ENCODE measurements at places on chromosomes 11 and 22.

- no peak for DNase-seq
Observed at GRCh38 chr22:17132112-17132511, 11.0 kb upstream of the TMEM121B start.

GRCh38 chr22:48629631-48630432 is 1197.8 kb downstream of the BRD1 start:
- DNase-seq, result no peak

- DNase-seq, result no peak
Observed at GRCh38 chr11:13955971-13956421, 6.5 kb upstream of the SPON1 start.

DNA sequence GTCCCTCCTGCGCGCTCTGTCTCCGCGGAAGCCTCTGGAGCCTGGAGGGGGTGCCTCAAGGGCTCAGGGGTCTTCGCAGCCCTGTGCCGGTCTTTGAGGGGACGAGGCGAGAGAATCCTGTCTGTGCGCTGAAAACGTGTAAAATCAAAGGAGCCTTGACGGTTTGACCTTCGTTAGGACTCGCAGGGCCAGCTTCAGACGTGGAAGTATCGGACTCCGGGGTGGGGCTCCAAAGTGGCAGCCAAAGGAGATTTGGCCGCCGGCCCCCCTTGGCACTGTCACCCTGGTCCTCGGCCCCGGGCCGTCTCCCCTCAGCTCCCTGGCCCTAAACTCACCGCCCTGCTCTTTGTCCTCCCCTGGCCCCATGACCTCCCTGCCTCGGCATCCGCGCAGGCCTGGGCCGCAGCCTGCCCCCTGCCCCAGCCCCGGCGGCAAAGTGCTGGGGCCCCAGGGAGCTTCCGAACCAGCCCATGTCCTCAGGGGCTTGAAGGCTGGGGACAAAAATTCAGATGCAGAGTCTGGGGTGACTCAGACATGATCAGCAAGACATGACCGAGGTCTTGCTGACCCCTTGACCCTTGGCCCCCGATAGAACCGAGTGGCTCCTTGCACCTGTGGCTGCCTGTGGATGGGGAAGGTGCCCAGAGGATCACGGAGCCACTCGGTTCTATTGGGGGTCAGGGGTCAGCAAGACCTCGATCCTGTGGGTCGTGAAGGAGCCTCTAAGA is 6.9 kb upstream of the PHRF1 start:
- no peak for DNase-seq

GRCh38 chr22:24465566-24465965 is 29.6 kb upstream of the UPB1 start:
- DNase-seq, result no peak

GRCh38 chr11:124079631-124080326 is 35.5 kb upstream of the VWA5A start:
- DNase-seq, result no peak

DNA sequence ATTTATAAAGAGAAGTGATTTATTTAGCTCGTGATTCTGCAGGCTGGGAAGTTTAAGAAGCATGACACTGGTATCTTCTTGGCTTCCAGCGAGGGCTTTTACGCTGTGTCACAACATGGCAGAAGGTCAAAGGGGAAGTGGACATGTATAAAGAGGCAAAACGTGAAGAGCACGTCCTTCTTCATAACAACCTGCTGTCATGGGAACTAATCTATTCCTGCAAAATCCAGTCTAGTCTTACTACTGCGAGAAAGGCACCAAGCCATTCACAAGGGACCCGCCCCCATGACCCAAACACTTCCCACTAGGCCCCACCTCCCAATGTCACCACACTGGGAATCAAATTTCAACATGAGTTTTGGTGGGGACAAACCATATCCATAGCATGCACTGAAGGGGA is 58.3 kb downstream of the AMOTL1 start:
- no peak for DNase-seq

DNA sequence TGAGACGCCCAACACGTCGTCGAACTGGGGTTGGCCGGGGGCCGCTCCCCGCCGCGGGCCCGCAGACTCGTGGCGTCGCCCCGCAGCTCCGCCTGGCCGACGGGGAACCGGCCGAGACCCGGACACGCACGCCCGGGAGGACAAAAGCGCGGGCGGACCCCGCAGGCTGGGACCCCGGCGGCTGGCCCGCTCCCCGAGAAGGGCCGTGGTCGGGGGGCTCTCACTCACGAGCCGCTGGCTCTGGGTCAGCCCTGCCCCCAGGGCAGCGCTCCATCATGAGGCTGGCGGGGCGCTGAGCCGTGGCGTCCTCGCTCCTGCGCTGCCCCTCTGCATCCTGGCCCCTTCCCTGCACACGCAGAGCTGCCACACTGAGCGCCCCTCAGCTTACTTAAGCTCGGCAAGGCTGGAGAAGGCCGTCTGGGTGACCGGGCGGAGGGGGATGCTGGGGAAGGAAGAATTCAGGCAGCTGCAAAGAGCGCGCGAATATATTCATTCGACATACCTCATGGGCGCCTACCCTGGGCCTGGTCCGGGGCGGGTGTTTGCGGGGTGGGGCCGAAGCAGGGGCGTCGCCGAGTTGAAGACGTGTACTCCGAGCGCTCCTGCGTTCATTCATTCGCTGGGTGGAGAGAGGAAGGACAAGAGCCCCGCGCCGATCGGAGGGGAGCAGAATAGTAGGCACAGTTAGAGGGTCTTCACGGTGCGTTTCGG is 579 bp upstream of the CYB5R2 start:
- DNase-seq, result no peak

DNA sequence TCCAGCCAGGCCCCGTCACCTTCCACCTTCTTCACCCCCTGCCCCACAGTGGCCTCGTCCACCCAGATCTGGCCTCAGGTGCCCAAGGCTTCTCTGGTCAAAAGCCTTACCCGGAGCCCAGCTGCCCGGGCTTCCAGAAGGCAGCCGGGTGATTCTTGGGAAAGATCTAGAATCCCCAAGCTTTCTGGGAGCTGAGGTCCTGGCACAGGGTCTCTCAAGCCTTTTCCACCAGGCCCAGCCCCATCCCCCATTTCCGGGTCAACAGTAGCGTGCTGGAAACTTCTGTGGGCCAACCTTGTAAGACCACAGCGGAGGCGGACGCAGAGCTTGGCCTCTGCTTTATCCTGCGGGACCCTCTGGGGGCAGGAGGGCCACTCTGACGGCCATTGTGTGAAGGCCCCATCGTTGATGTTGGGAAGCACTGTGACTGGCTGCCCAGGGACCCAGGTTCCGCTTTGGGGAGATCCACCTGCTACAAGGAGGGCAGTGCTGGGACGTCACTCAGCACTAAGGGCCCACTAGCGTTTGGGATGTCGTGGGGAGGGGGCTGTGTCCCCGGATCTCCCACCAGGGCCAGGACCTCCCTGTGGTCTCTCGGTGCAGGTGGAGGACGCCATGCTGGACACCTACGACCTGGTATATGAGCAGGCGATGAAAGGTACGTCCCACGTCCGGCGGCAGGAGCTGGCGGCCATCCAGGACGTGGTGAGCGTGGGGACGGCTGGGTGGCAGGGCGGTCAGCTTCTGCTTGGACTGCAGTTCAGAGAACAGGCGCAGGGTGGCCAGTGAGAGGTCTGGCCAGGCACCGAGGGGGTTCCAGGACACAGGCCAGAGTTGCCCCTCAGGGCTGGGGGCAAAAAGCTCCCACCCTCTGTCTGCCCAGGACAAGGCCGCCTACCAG is 11.5 kb downstream of the TSPAN32 start:
- DNase-seq, result no peak

- no peak for DNase-seq
Observed at GRCh38 chr22:36385491-36386350, 2.0 kb downstream of the MYH9 start.

- DNase-seq, result no peak
Observed at GRCh38 chr22:38110008-38110862, at the start of gene BAIAP2L2. BAIAP2L2 (minus strand) TSS chr22:38110684; CDS start chr22:38110525, 159 bp downstream.

- no peak for DNase-seq
Observed at GRCh38 chr11:2995031-2995561, 3.0 kb upstream of the NAP1L4 start.

- DNase-seq, result no peak
Observed at GRCh38 chr11:19938169-19938856, 222.0 kb downstream of the DBX1 start.

DNA sequence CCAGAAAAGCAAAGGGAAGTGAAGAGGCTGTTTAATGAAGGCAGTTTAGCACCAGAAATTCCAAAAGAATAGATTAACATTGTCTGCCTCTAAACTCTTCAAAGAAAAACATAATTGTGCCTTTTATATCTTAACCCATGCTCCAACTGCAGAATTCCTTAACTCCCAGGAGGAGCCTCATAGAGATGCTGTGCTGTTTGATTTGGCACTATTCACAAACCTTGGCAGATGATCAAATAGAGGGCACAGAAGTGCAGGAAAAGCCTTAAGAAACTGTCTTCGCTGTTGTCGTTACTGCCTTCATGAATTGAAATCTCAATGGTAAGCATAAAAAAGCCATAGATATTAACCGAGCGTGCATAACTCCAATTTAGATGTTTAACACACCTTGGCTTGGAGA is 124.1 kb upstream of the MPPED2 start:
- no peak for DNase-seq

DNA sequence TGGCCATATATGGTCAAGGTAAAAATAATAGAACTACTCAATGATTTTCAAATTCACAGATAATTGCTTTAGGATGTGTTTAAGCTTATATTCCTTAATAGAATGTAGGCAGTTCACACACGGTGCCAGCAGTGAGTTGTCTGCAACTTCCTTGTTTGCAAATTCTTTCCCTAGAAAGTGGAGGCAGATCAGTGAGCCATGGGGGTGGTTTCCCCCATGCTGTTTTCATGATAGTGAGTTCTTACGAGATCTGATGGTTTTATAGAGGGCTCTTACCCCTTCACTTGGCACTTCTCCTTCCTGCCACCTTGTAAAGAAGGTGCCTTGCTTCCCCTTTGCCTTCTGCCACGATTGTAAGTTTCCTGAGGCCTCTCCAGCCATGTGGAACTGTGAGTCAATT is 111.8 kb upstream of the LMO1 start:
- DNase-seq, result no peak

GRCh38 chr11:12756867-12757266 is 82.6 kb downstream of the TEAD1 start:
- no peak for DNase-seq

- no peak for DNase-seq
Observed at GRCh38 chr11:117931971-117932370, 2.8 kb upstream of the TMPRSS13 start.

- DNase-seq, result no peak
Observed at GRCh38 chr11:21625982-21626381, 566.9 kb upstream of the ANO5 start.

DNA sequence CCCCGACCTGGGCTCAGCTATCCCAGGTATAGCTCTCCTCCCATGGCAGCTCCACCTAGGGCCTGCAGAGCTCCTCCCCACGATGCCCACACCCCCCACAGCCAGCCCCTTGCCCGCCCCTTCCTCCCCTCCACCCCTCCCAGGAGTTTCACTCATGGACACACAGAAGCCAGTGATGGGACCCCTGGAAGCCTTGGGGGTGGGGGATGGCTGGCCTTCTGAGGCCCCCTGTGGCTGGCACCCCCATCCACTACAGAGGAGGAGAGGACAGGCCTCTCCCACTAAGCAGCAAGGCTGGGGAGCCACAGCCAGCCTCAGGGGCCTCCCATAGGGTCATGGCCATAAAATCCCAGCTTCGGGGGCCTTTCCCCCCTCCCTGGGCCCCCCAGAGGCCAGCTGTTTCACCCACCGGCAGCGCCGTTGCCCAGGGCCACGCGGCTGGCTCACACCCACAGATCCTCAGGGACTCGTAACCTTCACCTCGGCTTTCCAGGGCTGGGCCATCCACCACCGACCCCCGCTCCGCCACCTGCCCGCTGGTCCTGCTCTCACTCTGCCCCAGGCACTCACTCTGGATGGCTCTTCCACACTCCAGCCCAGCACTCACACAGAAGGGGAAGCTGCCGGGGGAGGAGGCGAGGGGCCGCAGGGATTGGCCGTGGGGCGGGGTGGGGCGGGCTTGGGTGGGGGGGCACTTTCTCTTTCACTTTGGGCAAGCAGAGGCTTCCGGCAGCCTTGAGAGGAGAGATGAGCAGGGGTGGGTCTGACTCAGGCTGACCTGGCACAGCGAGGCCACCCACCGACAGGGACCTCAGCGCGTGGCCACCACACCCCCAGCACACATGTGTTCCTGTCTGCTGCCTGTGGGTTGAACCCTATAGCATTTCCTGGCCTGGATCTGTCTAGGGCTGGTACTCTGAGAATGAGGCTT is 2.2 kb downstream of the SLC25A22 start:
- no peak for DNase-seq

- no peak for DNase-seq
Observed at GRCh38 chr11:86787018-86787536, 13.3 kb upstream of the PRSS23 start.

DNA sequence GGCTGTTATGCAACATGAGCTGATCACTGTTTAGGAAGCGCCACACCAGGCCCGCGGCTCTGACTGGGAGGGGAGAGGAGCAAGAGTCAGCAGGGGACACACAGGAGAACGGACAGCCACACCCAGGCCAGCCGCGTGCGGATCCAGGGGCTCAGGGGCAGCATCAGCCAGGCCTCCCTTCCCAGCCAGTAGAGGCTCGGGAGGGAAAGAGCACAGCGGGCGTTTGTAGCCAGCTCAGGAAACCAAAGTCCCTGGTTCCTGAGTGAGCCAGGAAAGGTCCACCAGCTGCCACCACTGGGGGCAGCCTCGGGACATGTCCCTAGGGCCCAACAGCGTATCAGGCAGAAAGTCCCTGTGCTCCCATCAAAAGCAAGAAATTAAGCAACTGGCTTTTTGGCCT is 71.8 kb upstream of the PITPNB start:
- DNase-seq, result no peak

- DNase-seq, result no peak
Observed at GRCh38 chr22:44646668-44647067, 55.3 kb upstream of the PRR5 start.

GRCh38 chr22:32796865-32797573 is 4.5 kb upstream of the TIMP3 start:
- no peak for DNase-seq

- DNase-seq, result no peak
Observed at GRCh38 chr11:126497581-126498122, 142.2 kb downstream of the ST3GAL4 start.

- no peak for DNase-seq
Observed at GRCh38 chr22:26725012-26725676, 67.8 kb downstream of the MIAT start.

DNA sequence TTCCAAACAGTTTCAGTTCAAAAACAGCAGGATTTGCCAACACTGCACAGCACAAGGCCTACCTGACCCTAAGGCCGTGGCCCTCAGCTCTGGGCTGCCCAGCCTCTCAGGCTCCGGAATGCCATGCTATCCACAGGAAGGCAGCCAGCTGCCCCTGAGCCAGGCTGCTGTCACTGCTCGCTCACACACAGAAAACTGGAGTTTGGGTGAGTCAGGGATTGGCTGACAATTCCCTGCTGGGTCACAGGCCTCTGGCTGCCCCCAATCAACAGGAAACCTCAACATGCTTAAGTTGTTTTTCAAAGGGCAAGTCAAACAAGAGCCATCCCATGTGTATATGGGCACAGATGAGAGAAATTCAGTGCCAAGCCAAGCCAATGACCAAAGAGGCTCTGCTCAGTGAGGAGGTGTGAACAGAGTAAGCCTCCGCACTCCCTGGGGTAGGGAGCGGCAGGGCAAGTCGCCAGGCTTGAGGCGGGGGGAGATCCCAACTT is 50.2 kb downstream of the RPL27A start:
- DNase-seq, result no peak

- DNase-seq, result no peak
Observed at GRCh38 chr11:27678242-27678641, 22.0 kb downstream of the BDNF start.

GRCh38 chr22:42283278-42284201 is 13.1 kb upstream of the TCF20 start:
- DNase-seq, result no peak

Measured in cortex of kidney (tissue), 1 donor.